Astrocyte (in vitro differentiated cells and primary cell): ENCODE measurements at places on chromosomes 12 and 14. TPM values are rescaled to one million over a fixed set of nuclear protein-coding genes. Genes with fewer than 3 reads are reported as not detected.

TPPP2 gene
- not detected in 2 replicates for total RNA-seq

CHD8 gene
- total RNA-seq = 108 and 111 TPM in 2 replicates

LMNTD1 gene
- not detected in 2 replicates for total RNA-seq

ORAI1 gene
- 16.5 and 20.4 TPM in 2 replicates for total RNA-seq

GLIPR1L2 gene
- total RNA-seq = 0.14 and 0.25 TPM in 2 replicates

KLRC3 gene
- total RNA-seq = 0.94 and 1.2 TPM in 2 replicates
